Activated T-cell treated with anti-CD3 and anti-CD28 coated beads for 48 hours (primary cell): ENCODE measurements at places on chromosomes 11 and 22.

DNA sequence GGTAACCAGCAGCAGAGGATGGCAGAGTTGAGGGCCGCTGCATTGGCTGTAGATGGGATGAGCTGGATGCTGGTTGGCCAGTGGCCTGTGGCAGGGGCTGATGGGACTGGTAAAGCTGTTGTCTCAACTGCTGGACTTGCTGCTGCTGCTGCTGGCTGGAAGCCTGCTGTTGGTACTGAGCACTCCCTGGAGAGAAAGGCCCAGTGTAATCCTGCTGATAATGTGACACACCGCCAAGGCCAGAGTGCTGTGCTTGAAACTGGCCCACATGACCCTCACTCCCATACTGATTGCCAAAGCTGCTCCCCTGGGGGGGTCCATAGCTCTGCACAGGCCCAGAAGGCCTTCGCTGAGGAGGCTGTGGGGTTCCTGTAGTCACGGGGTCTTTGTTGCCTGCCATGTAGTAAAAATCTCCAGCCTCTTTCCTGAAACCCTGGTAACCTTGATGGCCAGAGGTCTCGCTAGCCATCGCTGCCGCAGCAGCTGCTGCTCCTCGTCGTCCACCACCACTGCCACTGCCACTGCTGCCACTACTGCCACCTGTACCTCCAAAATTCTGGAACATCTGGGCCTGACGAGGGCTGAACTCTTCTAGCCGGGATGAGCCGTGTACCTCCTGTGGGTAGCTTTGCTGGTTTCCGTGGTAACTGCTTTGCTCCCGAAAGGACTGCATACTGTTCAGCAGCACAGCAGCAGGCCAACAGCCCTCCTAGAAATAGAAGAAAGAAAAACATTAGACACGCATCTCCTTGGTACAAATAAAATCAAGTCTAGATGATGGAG, 55.6 kb downstream of the TCF20 start:
- no peak for DNase-seq

DNA sequence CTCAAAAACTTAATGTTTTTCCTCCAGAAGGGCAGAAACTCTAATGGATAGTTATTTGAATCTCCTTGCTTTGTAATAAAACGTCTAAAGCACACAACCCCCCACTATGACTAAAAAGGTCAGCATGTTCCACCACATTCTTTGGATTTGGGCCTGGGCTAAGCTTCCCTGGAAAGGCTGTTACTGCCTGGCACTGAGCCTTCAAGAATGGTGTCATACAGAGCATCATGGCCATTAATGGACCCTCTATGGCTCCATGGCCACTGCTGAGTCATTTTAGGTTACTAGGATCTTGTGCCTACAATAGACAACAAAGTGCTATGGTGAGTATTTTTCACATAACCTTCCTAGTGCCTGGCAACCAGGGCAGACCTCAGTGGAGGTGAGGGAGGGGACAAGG, 242.6 kb upstream of the FAT3 start:
- DNase-seq, result no peak

DNA sequence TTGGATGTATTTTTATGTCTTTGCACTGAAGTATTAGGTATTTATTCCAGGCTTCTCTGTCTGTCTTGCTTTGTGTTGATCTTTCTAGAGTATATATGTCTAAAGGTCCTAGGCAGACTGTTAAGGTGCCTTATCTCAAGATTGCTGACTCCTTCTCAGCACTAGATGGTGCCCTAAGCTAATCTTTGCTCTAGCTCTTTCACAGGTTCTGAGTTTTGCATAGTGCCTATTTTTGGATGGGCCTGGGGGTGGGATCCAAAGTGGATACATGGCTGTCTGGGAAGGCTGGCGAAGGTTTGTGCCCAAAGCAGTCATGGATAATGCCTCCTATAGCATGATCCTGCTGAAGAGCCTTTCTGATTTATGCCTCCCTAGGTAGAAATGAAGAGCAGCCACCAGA, 154.9 kb downstream of the TRPC6 start:
- DNase-seq, result no peak

DNA sequence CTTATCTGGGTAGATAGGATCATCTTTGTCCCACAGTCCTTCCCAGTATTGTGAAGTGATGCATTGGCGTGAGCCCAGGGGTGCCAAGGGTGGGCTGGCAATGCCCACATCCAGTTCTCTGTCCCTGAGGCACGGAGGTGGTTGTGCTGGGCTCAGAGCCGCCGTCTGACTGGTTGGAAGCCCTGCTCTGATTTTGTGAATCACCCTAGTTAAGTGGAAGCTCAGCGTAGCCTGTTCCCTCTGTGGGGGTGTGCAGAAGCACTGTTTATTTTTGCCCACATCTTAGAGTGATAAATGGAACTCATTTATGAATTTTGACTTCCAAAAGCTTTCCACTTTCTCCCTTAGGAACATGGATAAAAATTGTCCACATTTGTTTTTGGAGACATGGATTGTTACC, 13.6 kb downstream of the BCR start:
- DNase-seq, result no peak

GRCh38 chr11:57057561-57057960, 68.8 kb downstream of the OR5AK2 start:
- no peak for DNase-seq

DNA sequence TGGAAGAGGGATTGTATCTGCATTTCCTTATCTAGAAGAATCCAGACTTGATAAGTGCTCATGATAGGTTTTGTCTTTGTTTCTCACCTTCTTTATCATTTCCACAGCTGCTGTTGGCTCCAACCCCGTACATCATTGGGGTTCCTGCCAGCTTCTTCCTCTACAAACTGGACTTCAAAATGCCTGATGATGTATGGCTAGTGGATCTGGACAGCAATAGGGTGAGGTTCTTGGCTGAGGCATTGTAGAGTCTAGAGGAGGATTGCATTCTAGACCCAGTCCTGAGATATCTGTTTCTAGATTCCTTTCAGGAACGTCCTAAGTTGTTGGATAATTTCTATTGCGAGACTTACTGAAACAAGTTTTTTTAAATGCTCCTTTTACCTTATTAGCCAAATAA, 8.1 kb downstream of the MADD start:
- no peak for DNase-seq

- DNase-seq, result no peak
Observed at GRCh38 chr11:17839450-17839849, 104.9 kb downstream of the KCNC1 start.

DNA sequence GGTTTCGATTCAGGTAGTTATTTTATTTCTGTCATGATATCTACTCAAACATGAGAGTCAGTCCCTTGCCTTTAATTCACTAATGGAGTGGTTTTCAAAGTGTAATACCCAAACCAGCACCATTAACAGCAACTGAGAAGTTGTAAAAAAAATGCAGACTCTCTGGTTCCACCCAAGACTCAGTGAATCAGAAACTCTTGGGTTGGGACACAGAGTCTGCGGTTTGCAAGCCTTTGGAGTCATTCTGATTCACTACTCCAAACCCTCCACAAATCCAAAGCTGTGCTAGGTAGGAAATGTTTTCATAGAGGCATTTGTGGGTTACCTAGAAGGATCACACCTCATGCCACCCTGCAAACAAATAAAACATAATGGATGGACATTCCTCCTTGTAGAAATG, 340.1 kb downstream of the NTM start:
- no peak for DNase-seq

GRCh38 chr11:86919557-86920210, 35.5 kb downstream of the FZD4 start:
- no peak for DNase-seq
